Lower leg skin (tissue), 4 donors: ENCODE measurements at places on chromosomes 3 and 15. TPM values are rescaled to one million over a fixed set of nuclear protein-coding genes. Genes with fewer than 3 reads are reported as not detected.

DNA sequence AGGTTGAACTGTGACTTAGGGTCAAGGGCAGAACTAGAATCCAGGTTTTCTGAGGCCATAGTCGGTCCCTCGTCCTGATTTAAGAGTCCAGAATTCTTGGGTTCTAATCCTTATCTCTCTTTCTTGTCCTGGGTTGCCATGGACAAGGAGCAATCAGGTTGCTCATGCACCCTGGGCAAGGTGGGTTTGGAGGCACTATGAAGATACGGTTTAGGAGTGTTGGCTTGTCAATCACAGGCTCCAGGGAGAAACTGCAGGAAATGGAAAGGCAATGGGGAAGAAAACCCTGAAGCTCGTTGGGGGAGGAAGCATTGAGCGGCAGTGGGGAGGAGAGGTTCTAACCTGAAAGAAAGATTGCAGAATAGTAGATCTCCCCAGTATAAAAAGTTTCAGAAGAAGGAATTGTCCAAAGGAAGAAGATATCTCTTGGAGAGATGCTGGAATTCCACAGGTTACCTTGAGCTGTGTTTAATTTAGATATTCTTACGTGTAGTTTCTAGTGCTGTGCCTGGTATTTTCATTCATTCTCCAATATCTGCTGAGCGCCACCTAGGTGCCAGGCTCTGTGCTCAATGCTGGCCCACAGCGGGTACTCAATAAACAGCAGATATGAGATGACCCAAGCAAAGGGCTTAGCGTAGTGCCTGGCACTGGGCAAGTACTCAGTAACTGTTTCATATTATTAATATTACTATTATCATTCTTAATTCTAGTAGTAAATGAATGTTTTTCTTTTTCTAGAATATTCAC is 2.0 kb downstream of the ACAN start:
- DNase-seq, result no peak

- DNase-seq, result peak; percentile 73
Observed at GRCh38 chr15:40081691-40082194, 26.9 kb downstream of the BMF start.

DNA sequence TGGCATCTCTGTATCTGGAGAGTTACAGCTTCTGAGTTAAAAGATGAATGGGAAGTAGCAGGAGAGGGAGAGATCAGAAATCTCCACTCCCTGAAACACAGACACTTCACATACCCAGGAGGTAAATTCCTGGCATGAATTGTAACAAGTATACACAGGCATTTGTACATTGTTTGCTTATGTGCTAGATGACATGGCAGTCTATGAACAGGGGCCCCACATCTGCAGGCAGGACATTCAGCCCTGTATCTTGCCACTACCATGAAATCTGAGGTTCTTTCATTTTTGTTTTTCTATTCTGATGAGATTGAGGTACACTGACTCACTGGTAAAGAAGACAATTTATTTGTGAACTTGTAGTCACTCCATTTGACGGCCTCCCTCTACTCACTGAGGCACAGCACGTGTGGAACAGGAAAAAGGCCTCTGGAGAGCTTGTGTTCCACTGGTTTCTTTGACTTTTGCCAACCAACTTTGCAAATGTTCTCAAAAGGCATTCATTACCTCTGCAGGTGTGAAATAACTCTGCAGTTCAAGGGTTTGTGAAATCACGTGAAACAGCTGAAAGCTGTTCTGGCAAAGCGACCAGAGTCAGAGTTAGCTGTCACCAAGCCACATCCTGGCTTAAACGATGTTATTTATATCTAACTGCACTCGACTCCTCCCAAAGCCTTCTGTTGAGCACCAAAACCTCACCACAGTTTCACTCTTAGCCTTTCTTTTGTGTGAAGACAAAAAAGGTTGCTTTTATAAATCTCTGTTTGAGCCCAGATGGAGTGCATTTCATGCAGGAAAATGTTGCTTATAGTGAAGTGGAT is 401.3 kb upstream of the CFAP20DC start:
- no peak for DNase-seq

DNA sequence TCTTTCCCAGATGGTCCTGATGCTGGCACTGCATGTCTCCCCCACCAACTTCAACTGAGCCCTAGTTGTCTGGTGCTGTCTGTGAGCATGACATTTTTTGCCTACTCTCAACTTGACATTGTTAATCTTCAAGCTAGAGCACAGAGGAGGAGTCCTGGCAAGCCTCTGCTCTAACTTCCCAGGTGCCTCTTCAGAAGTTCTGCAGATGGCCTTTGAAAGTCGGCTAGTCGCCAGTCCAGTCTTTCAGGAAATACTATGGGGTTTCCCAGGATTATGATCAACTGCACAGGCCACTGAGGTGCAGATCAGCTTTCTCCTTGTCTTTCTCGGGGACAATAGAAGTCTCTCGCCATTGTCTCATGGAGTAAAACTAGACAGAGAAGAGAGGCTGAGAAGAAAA is 86.7 kb downstream of the ST8SIA2 start:
- no peak for DNase-seq

DNA sequence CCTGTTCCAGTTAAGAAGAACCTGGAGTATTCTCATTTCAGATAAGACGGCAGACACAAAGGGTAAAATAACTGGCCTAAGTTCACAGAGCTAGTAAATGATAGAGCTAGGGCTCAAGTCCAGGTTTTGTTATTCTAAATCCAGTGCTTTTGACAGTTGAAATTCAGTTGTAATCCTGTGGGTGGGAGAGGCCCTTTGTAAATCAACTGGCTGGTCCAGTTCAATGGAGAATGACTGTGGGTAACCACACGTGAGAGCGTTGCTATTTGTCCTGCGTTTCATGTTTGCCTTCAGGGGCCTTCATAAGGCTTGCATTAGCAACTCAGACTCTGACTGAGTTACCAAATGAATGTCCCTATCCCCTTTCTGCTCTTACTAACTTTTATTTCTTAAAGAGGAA is 24.2 kb upstream of the CD96 start:
- no peak for DNase-seq

GRCh38 chr15:60633426-60633968 is 154.6 kb upstream of the ICE2 start:
- DNase-seq, result no peak

DNA sequence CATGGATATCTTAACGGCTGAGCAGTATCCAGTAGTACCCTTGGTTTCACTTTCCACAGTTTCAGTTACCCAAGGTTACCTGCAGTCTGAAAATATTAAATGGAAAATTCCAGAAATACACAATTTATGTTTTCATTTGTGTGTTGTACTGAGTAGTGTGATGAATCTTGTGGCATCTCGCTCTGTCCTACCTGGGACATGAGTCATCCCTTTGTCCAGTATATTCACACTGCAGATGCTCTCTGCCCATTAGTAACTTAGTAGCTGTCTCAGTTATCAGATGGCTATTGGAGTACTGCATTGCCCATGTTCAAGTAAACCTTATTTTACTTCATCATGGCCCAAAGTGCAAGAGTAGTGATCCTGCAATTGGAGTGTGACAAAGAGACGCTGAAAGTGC is 26.1 kb downstream of the GASK1A start:
- DNase-seq, result no peak

- peak; percentile 75 for DNase-seq
Observed at GRCh38 chr15:68609629-68610028, 30.8 kb downstream of the CORO2B start.

DNA sequence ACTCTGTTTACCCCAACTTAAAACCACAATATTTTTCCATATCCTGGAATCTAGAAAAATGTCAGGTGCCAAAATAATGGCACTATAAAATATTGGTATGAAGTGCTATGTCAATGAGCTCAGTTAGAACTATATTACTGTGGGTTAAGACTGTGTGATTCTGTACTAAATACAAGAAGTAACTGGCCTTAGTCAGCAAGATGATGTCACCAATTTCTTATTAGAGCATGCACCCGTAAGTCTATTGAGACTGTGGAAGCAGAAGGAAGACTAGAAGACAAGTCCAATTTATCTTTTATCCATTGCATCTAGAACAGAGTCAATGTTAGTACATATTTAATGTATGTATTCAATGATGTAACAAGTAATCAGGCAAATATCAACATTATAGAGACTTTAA is 25.0 kb downstream of the LRRC58 start:
- DNase-seq, result no peak

GRCh38 chr3:127888564-127889107 is 26.4 kb upstream of the KBTBD12 start:
- DNase-seq, result no peak

DNA sequence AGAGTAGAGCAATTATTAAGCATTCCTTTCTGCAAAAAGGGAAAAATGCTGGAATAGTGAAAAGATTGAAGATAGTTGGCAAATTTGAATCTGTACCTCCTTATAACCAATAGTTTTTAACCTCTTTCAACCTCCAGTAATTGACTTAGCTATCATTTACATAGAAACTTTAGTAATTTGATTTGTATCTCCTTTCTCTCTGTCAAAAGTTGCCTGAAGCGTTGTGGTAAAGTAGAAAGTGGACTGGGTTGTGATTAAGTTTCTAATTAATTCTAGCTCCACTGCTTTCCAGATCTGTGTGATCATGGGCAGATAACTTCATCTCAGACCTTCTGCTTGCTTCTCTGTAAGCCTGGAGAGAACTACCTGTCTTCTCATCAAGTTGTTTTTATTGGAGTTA is 24.8 kb downstream of the GLCE start:
- DNase-seq, result no peak

- no peak for DNase-seq
Observed at GRCh38 chr3:75692061-75692460, 27.9 kb downstream of the FRG2C start.

DNA sequence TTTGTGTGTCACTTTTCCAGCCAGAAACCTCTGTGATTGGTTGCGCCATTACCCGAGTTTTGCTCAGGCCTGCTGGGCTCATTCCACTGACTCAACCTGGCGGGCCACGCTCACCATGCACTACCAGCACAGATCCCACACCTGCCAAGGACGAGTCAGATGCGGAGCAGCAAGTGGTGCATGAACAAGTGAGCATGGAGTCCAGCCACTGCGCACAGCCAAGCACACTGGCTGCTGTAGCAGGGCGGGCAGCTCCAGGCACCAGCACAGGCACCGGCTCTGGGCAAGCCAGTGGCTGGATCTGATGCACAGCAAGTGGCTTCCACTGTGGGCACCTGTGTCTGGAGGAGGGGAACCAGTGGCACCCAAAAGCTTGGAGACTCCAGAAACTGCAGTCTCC is 110.4 kb downstream of the CBLB start:
- DNase-seq, result no peak

DNA sequence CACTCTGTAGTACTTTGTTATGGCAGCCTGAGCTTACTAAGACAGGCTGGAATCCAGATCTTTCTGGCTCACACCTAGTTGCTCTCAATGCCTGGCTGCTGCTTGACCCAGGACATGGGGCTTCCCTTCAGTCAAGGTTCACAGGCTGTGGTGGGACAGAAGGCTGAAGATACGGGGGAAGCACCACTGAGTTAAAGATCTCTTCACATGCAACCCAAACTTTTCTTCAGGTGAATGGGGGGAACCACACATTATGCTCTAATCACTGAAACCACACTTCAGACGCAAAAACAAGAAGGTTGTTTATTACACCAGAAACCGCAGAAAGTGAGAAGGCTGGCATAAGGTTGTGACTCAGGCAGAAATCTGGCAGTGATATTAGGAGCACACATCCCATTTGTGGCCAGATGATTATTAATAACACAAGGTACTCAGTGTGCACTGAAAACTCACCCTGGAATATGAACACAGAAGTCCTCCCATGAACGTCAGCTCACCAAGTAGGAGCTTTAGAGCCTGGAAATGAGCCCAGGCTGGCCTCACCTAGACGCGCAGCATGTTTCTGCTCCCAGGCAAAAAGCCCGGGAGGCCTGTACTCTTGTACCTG is 230.5 kb upstream of the CHRNA7 start:
- DNase-seq, result no peak

GRCh38 chr3:67329358-67329757 is 325.1 kb downstream of the SUCLG2 start:
- DNase-seq, result no peak

GRCh38 chr15:92048739-92049138 is 195.2 kb downstream of the SLCO3A1 start:
- DNase-seq, result no peak

DNA sequence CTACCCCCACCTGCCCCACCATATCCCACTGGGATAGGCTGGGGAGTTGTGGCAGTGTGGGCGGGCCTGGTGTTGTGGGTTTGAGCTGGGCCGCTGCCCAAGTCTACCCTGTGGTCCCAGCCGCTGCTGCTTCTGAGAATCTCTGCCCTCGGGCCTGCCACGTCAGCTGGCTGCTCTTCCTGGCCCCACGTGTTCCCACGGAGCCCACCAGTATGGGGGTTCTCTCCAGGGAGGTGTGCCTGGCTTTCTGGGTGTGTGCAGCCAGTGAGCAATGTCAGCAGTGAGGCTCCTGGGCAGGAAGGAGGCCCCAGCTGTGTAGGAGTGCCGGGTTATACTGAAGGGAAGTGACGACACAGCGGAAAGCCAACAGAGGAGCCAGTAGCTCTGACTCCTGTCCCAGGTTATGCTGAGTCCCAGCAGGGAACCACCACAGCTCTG is 10.5 kb downstream of the GNAI2 start:
- peak; percentile 47 for DNase-seq

DNA sequence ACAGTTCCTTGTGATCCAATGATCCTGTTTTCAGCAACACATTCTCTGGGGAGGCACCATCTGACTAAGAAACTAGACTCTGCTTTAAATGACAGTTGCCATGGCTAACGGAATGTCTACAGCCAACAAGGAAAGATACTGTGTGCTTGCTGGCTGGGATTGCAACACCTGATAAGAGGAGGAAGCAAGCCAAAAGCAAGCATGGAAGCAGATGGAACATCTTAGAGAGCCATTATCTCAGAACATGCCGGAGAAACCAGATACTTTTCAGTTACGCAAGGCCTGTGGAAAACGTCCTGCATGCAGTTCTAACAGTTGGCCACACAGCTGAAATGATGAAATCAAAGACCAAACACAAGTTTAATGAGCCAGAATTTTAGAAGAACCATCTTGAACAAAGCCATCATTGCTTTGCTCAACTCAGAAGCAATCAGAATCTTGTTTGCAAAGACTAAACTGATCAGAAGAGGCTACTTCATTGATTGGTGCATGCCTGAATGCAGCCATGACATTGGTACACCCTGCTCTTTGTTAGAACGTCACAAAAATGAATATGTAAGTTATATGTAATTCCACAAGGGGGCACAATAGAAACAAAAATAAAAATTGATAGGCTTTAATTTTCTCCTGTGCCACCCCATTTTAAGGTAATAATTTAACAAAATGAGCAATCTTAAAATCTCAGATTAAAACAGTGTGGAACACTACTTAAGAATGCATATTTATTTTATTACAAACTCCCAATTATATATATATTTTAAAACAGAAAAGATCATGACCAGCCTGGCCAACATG is 50.8 kb downstream of the GXYLT2 start:
- peak; percentile 85 for DNase-seq

DNA sequence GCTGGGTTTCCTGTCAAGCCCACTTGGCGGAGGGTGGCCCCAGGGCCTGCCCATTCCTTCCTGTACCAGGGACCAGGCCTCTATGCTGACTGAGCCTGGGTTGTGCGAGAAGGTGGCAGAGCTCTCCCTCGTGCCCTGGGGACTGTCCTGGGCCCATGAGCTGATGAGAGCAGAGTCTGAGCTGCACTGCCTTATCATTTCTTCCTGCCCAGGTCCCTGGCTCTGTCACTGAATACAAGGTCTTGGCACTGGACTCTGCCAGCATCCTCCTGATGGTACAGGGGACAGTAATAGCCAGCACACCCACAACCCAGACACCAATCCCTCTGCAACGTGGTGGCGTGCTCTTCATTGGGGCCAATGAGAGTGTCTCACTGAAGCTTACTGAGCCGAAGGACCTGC is 7.5 kb downstream of the MPI start:
- DNase-seq, result no peak

The CLDN18 gene
- not detected for total RNA-seq

The OIP5 gene
- total RNA-seq, result 1.9 TPM

The CCDC54 gene
- not detected for total RNA-seq

The MRPS11 gene
- total RNA-seq, result 30.3 TPM

The PP2D1 gene
- not detected for total RNA-seq
